Lung (tissue), 17 donors: ENCODE measurements at places on chromosomes 5 and 9. TPM values are rescaled to one million over a fixed set of nuclear protein-coding genes. Genes with fewer than 3 reads are reported as not detected.

GRCh38 chr5:43362725-43363435 is 49.3 kb downstream of the CCL28 start:
- H3K4me1 ChIP-seq: peaks cover 13% of the 10 kb centered on the region
- no peak for DNase-seq
- H3K36me3 ChIP-seq: no peaks in the 10 kb centered on the region
- H3K27me3 ChIP-seq: no peaks in the 10 kb centered on the region

GRCh38 chr5:143244000-143244736 is 159.3 kb downstream of the NR3C1 start:
- H3K27ac ChIP-seq: peak overlapping the region; percentile 36
- no peaks in the 10 kb centered on the region for H3K36me3 ChIP-seq
- peak; percentile 57 for DNase-seq
- no peaks in the 10 kb centered on the region for H3K27me3 ChIP-seq

DNA sequence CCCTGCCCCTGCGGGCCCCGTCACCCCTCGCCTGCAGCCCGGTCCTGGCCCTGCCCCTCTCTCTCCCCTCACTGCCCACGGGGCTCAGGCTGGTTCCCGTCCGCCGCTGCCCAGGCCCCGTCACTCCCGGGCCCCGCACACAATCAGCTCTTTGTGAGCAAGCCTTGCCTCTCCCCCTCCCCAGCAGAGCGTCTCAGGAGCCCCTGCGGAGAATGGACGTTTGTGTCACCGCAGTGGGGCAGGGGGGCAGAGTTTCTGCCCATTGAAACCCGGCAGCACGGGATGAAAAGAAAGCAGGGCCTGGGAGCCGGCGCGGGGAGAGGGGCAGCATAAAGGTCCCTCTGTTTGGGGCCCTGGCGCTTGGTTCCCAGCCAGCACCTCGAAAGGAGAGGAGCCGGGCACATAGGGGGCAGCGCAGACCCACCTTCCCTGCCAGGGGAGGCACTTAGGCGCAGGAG is 13.5 kb upstream of the NUP214 start:
- H3K4me1 ChIP-seq: no peaks in the 10 kb centered on the region
- H3K27me3 ChIP-seq: no peaks in the 10 kb centered on the region
- H3K27ac ChIP-seq: no peak overlapping the region
- H3K4me3 ChIP-seq: no peak overlapping the region
- no peaks in the 10 kb centered on the region for H3K36me3 ChIP-seq
- DNase-seq: peak; percentile 36

Gene PDZD2
- 33.5 TPM for total RNA-seq

- DNase-seq: no peak
- no peak overlapping the region for H3K4me3 ChIP-seq
- H3K27me3 ChIP-seq: no peaks in the 10 kb centered on the region
- H3K27ac ChIP-seq: peak overlapping the region; percentile 100
- no peaks in the 10 kb centered on the region for H3K36me3 ChIP-seq
- H3K4me1 ChIP-seq: peaks cover 4% of the 10 kb centered on the region
Observed at GRCh38 chr5:59037041-59037440, 454.2 kb downstream of the RAB3C start.

Gene SLIT3
- 33.0 TPM for total RNA-seq

Gene ISL1
- total RNA-seq: 0.51 TPM

- no peaks in the 10 kb centered on the region for H3K4me1 ChIP-seq
- no peak overlapping the region for H3K27ac ChIP-seq
- H3K4me3 ChIP-seq: no peak overlapping the region
- no peaks in the 10 kb centered on the region for H3K36me3 ChIP-seq
- no peaks in the 10 kb centered on the region for H3K27me3 ChIP-seq
Observed at GRCh38 chr5:59436364-59437148, 457.0 kb downstream of the PDE4D start.

Gene ANKRD20A1
- 0.80 TPM for total RNA-seq

Gene GABBR2
- total RNA-seq: 0.40 TPM

Gene CEL
- total RNA-seq: 6.3 TPM

DNA sequence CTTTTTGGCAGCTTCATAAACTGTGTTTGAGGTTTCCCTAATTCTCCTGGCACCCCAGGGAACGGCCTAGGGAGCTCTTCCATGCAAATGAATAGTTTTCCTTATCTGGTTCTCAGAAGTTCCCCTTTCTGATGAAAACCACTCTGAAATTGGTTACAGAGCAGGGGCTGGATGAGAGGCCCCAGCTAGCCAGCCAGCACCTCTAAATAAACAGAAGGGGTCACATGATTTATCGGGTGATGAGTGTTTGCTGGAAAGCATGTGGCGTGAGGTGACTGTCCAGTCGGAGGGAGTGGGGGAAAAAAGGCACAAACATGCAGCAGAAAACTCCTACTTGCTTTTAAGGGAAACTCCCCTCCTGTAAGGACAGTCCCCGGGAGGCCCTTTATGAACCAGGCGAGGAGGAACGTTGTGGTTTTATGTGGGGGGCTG is 261.2 kb upstream of the ANKRD55 start:
- H3K4me3 ChIP-seq: no peak overlapping the region
- peaks cover 2% of the 10 kb centered on the region for H3K4me1 ChIP-seq
- no peaks in the 10 kb centered on the region for H3K27me3 ChIP-seq
- DNase-seq: peak; percentile 98

GRCh38 chr9:76560481-76560922 is 101.5 kb downstream of the GCNT1 start:
- H3K36me3 ChIP-seq: no peaks in the 10 kb centered on the region
- no peak overlapping the region for H3K27ac ChIP-seq
- no peaks in the 10 kb centered on the region for H3K27me3 ChIP-seq
- H3K4me1 ChIP-seq: no peaks in the 10 kb centered on the region
- no peak overlapping the region for H3K4me3 ChIP-seq

- no peaks in the 10 kb centered on the region for H3K27me3 ChIP-seq
- DNase-seq: peak; percentile 23
- peaks cover 6% of the 10 kb centered on the region for H3K4me1 ChIP-seq
- no peak overlapping the region for H3K4me3 ChIP-seq
- H3K36me3 ChIP-seq: no peaks in the 10 kb centered on the region
- no peak overlapping the region for H3K27ac ChIP-seq
Observed at GRCh38 chr9:107888773-107889227, 399.2 kb upstream of the KLF4 start.

Gene CARTPT
- not detected for total RNA-seq

GRCh38 chr9:4829969-4830368 is 37.2 kb downstream of the RCL1 start:
- no peak overlapping the region for H3K4me3 ChIP-seq
- peaks cover 12% of the 10 kb centered on the region for H3K4me1 ChIP-seq
- no peak overlapping the region for H3K27ac ChIP-seq
- no peaks in the 10 kb centered on the region for H3K36me3 ChIP-seq

Gene HTR1A
- 0.20 TPM for total RNA-seq

Gene PCDHA1
- total RNA-seq: not detected

GRCh38 chr5:145236983-145237382 is 598.2 kb downstream of the PRELID2 start:
- no peak overlapping the region for H3K4me3 ChIP-seq
- no peak overlapping the region for H3K27ac ChIP-seq
- no peak for DNase-seq
- no peaks in the 10 kb centered on the region for H3K27me3 ChIP-seq
- no peaks in the 10 kb centered on the region for H3K4me1 ChIP-seq

DNA sequence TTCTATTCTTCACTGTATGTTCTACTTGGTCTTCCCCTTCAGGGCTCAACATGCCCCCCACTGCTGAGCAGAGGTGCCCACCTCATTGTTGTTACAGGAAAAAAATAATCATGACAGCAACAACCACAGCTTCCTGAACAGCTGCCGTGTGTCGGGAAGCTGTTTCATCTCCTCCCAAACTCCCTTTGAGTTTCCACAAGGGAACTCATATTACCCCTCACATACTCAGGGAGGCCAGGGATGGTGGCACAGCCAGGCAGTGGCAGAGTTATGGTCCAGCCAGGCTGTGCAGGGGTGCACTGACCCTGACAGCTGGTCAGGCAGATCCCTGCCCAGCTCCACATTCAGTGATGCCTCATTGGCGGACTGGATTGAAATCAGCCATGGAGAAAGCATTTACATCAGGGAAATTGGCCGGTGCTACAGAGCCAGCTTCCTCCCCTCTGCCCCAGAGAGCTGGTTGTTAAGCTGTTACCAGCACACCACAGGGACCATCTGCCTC is 37.3 kb downstream of the SARDH start:
- no peaks in the 10 kb centered on the region for H3K27me3 ChIP-seq
- no peaks in the 10 kb centered on the region for H3K36me3 ChIP-seq
- H3K27ac ChIP-seq: no peak overlapping the region
- no peak overlapping the region for H3K4me3 ChIP-seq
- peaks cover 8% of the 10 kb centered on the region for H3K4me1 ChIP-seq

Gene CDC20B
- total RNA-seq: 5.7 TPM

Gene DNAI1
- 26.2 TPM for total RNA-seq

DNA sequence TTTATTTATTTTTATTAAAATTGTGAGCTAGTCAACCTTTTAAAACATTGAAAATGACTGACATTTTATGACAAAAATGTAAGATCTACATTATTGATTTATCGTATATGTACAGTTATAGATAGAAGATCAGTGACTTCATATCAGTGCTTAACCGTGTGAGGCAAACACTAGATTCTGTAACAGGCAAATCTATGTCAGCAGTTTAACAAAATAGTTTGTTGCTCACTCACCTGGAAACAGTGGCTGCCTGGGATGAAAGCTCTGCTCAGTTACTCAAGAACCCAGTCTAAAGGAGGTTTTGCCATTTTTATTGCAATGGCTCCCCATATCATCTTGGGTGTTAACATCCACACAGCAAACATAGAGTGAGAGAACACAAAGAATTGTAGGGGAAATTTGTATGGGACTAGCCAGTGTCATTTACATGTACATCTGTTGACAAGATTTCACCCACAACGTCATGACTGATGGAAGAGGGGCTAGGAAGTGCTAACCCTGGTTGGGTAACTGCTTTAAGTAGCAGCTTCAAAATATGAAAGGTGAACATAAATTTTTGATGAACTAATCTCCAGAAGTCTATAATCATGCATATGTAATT is 49.0 kb downstream of the SGCD start:
- H3K4me1 ChIP-seq: no peaks in the 10 kb centered on the region
- no peak for DNase-seq
- no peaks in the 10 kb centered on the region for H3K36me3 ChIP-seq
- no peak overlapping the region for H3K27ac ChIP-seq
- no peak overlapping the region for H3K4me3 ChIP-seq
- H3K27me3 ChIP-seq: no peaks in the 10 kb centered on the region

GRCh38 chr5:32928761-32929160 is 217.6 kb downstream of the NPR3 start:
- no peak overlapping the region for H3K27ac ChIP-seq
- no peak overlapping the region for H3K4me3 ChIP-seq
- no peaks in the 10 kb centered on the region for H3K27me3 ChIP-seq

Gene PCDHGC4
- total RNA-seq: 8.7 TPM

DNA sequence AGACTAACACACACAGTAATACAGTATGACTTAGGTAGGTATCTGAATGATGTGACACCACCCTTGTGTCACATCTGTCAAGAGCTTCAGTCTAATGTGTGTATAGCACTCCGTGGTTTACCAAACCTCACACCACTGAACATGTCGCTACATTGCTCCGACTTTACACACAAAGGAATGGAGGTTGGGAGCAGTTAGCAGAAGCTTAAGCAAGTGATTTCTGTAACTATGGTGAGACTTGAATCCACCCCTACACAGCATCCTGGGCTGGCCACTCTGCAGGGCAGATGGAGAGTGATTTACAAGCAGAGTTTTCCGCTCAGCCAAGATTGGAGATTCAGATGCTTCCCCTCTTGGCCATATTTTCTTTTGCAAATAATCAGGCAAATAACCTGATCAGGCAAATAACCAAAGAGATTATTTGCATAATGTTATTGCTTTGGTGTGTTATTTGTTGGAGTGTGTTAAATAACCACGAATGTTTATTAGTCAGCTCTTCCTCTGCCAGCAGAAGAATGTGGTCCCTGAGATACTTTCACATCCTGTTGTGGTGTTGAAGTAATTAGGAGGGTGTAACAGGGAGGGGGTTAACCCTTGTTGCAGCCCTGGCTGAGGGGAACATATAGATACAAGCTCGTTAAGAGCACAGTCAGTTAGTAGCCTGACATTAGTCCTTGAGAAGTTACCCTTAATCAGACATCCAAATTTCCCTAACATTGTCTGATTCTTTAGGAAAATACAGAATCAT is 92.8 kb downstream of the SNX18 start:
- no peak overlapping the region for H3K4me3 ChIP-seq
- no peaks in the 10 kb centered on the region for H3K36me3 ChIP-seq
- DNase-seq: no peak
- H3K27ac ChIP-seq: no peak overlapping the region
- no peaks in the 10 kb centered on the region for H3K27me3 ChIP-seq

- H3K27ac ChIP-seq: no peak overlapping the region
- no peak overlapping the region for H3K4me3 ChIP-seq
- no peaks in the 10 kb centered on the region for H3K27me3 ChIP-seq
- no peaks in the 10 kb centered on the region for H3K36me3 ChIP-seq
- DNase-seq: no peak
Observed at GRCh38 chr5:149030838-149031397, 31.9 kb downstream of the SH3TC2 start.

DNA sequence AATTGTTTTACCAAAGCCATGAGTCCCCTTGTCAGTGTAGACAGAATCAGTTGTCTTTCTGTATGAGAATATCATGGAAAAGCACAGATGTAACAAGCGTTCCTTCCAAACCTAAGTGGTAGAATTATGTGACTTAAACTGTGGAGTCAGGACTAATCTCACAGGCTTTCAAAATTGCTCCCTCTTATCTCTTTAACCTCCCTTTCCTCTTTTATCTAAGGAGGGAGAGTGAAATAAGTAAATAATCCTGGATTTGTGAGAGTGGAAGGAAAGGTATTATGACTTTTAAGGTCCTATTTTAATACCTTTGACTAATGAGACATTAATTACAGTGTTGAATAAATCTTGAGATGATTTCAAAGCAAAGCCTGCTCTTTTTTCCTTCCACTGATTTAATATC is 52.4 kb upstream of the LIFR start:
- no peak overlapping the region for H3K27ac ChIP-seq
- no peak for DNase-seq
- no peak overlapping the region for H3K4me3 ChIP-seq
- no peaks in the 10 kb centered on the region for H3K27me3 ChIP-seq

DNA sequence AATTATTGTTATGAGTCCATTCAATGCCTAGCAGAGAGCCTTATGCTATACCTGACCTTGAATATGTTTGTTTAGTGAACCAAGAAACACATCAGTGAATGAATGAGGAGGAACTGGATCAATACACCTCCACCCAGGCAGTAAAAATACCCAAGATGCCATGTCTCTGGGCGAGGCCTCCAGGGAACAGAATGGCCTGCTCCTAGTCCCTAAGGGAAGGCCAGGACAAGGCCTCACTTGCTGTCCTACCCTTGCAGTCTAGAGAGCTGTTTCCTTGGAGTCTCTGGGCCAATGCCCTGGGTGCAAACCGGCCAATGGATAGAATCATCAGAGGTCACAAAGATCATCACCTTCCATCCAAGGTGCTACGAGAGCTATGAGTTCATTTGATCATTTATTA is 26.1 kb downstream of the TNIP1 start:
- no peak for DNase-seq
- H3K27ac ChIP-seq: no peak overlapping the region
- peaks cover 3% of the 10 kb centered on the region for H3K36me3 ChIP-seq
- H3K4me1 ChIP-seq: no peaks in the 10 kb centered on the region
- no peak overlapping the region for H3K4me3 ChIP-seq
- no peaks in the 10 kb centered on the region for H3K27me3 ChIP-seq

- no peak overlapping the region for H3K4me3 ChIP-seq
- no peaks in the 10 kb centered on the region for H3K4me1 ChIP-seq
- no peak overlapping the region for H3K27ac ChIP-seq
- no peaks in the 10 kb centered on the region for H3K36me3 ChIP-seq
- DNase-seq: no peak
Observed at GRCh38 chr5:62328772-62329491, 22.9 kb downstream of the KIF2A start.

GRCh38 chr5:150159741-150160179 is 4.1 kb upstream of the PDGFRB start:
- H3K36me3 ChIP-seq: no peaks in the 10 kb centered on the region
- H3K27ac ChIP-seq: peak overlapping the region; percentile 52
- peak; percentile 82 for DNase-seq
- no peaks in the 10 kb centered on the region for H3K27me3 ChIP-seq
- H3K4me1 ChIP-seq: peaks cover 5% of the 10 kb centered on the region
- H3K4me3 ChIP-seq: no peak overlapping the region
